Posterior cingulate gyrus (tissue), 11 donors: ENCODE measurements at places on chromosomes 5 and 9.
A peak's percentile ranks its signal among the peaks of the same experiment; 100 is the strongest.

- DNase-seq: no peak
Observed at GRCh38 chr9:29211003-29211579, 1637.8 kb upstream of the C9orf72 start.

DNA sequence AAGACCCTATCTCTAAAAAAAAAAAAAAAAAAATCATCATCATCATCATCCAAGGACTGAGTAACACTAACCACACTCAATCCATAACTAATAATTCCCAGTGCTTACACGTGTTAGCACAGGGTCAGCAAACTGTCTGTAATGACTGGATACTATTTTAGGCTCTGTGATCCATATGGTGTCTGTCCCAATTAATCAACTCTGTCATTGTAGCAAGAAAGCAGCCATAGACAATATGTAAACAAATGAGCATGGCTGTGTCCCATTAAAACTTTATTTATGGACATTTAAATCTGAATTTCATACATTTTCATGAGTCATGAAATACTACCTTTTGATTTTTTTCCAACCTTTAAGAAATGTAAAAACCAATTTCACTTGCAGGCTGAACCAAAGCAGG is 148.4 kb downstream of the SIL1 start:
- no peak for DNase-seq

- DNase-seq: no peak
Observed at GRCh38 chr5:154103233-154103632, 64.5 kb downstream of the MFAP3 start.

DNA sequence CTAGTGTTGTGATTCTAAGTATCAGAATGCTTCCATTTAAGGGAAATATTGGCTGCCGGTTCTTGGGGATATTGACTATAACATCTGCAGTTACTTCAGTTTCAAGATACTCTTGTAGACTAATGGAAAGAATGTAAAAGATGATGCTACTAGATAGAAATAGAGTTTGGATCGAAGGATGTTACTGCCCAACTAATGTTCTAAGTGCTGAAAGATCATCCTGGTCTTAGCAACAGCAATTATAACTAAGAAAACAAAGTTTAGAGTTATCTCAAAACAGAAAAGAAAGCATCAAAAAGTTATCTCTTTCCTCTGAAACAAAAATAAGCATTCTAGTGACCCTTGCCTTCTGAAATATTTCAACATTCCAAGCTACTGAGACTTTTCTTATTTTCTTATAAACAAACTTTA is 49.9 kb downstream of the ITGA1 start:
- no peak for DNase-seq

- DNase-seq: no peak
Observed at GRCh38 chr5:176565760-176566288, 16.7 kb downstream of the CDHR2 start.

DNA sequence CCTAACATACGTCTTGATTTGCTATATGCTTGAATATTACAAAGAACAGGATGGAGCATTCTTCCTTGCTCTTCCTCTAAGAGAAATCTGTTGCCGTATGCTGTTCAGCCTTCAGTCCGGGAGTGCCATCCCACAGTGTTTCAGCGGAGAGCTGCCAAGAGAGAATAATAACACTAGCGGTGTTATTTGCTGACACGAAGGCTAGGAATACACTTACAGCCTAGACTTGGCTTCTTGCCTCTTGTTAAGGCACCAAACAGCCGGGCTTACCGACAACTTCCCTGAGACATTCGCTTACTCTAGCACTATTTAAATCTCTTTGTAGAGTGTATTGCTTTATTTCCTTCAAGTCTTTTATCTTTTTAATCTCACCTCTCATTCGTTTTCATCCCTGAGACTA is 31.4 kb downstream of the KCTD16 start:
- DNase-seq: peak; percentile 78

DNA sequence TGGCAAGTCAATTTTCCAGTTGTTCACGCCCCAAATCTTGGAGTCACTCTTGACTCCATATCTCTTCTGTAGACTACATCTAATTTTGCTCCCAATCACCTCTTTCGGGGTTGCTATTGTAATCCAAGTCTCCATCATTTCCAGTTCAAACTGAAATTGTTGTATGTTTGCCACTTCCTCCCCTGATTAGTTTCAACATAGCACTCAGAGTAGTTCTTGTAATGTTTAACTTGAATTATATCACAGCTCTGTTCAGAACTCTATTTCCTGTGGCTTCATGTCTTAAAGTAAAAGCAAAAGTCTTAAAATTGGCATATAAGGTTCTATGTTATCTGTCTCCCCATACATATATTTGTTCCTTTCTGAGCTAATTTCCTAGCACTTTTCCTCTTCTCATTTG is 348.5 kb upstream of the RIOK2 start:
- DNase-seq: no peak

DNA sequence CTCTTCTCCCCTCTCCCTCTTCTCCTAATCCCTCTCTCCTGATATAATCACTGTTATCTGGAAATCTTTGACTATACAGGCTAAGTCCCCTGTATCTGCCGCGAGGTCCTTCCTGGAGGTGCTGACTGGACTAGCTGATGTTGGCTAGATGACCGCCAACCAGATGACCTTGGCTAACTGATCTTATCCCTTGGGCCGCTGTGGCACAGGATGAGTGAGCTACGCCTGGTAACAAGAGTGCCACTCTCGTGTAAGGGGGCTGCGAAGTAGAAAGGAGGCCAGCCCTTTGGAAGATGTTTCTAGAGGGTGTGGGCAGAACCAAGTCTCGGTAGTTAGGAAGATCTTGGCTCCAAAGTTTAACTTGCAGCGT is 345 bp upstream of the PRRC1 start:
- no peak for DNase-seq

DNA sequence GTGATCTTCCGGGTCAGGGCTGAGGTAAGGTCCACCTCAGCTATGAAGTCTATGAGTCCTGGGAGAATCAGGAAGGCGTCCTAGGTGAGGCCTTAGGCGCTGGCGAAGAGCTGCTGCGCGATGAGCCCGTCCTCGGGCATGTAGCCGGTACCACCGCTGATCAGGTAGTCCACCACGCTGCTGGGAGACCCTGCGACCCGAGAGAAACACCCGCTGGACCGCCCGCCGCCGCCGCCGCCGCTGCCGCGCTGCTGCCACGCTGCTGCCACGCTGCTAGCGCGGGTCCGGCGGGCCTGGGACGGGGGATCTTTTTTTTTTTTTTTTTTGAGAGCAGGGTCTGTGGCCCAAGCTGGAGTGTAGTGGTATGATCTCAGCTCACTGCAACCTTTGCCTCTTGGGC is 8.0 kb upstream of the DCAF12 start:
- no peak for DNase-seq

GRCh38 chr9:16823906-16824305 is 46.6 kb downstream of the BNC2 start:
- no peak for DNase-seq

DNA sequence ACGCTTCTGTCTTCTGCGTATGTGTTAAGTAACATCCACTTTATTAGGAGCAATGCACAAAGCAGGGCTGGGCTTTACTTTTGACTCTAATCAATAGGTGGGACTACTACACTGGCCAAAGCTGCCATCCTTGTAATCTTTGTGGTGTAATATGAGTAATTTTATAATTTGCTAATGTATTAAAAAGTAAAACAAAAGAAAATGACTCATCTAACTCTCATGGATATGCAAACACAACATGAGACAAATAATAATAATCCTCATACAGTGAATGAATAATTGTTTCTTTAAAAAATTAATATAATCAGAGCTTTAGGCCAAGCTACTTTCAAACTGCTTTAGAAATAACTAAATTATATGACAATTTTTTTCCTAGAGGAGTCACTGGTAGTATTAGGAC is 90.7 kb downstream of the NR3C1 start:
- DNase-seq: no peak

DNA sequence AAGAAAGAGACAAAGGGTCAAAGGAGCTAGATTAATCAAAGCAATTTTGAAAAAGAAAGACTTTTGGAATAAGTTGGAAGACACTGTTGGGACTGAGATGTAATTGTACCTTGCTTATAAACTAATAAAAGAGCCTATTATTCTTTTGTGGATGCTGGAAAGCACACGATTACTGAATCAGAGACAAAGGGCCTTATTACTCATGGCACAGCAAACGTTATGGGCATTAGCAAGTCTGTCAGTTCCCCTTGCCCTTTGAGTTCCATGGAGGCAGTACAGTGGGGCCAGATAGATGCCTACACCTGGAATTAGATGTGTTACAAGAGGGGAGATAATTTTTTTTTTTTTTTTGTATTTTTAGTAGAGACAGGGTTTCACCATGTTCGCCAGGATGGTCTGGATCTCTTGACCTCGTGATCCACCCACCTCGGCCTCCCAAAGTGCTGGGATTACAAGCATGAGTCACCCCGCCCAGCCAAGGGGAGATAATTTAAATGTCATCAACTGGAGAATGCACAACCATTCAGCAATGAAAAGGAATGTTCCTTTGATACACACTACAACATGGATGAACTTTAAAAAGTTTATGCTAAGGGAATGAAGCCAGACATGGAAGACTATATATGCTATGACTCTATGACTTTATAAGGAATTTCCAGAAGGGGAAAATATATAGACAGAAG is 128.9 kb downstream of the STARD4 start:
- DNase-seq: no peak

- no peak for DNase-seq
Observed at GRCh38 chr9:107281922-107282667, 984 bp upstream of the RAD23B start.

DNA sequence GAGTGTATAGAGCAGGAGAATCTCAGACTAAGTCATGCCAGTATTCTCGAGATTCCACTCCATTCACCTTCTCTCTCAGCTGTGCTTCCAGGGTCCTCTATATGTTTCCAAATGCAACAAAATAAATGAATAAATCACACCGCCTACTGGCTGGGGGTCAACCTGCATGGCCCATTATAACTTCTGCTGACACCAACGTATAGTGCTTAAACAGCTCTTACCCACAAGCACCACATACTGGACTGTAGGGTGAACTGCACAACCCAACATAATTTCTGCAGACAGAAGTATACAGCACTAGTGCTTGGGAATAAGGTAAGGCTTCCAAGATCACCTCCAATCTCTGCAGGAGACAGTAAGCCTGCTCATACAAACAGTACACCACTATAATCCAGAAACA is 33.1 kb upstream of the HTR4 start:
- DNase-seq: no peak

DNA sequence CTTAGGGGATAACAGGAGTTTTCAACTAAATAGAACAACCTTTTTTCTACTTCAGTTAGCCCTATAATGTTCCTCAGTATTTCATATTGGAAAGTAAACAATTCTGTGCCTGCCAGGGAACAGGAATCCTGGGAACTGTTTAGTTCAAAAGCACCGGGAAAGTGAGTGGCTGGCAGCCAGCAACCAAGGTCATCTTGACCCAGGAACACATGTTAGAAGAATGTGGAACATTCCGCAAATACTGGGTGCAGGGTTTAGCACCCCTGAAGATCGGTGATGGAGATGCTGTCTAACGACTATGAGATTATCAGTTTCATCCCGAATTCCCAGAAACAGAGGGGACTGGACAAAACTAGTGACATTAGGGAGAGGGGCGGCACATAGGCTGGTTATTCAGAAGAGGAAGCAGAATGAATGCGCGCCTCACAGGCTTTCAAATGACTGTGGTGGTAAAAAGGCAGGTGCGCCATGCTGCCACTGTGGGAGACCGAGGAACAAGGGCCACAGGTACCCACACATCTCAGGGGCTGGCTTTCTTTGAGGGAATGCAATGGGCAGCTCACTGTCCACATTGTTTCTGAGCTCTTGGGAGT is 51.2 kb downstream of the IPPK start:
- no peak for DNase-seq

DNA sequence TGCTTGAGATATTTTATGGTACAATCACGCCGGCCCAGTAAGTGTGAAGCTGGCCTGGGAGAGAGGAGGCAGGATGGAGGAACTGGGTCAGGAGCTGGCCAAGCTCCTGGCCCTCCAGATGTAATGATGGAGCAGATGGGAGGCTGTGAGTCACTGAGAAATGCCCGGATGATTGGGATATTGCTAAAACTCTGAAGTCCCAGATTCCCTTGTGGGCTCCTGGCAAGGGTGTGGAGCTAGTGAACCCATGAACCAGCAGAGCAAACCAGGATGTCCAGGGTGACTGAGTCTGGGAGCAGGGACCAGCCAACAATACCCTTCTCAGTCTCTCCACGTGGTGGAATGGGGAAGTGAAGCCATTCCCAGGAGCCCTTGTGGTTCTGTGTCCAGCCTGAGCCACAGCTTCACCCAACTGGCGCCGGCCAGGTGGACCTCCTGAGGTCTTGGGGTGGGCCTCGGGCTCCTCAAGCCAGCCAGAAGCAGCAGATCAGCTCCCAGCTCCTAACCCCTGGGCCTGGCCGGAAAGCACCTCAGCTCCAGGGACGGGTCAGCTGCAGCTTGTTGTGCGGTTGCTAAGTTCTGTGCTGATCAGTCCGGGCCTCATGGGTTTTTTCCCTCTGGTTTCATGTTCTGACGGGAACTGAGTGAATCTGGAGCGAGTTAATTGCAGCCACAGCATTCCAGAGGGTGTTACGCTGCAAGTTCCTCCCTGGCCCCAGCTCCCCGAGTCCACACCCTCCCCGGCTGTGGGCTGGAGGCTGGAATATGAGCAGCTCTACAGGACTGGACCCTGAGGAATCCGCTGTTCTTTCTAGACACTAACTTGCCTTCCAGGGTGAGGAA is 37.6 kb downstream of the DUSP1 start:
- DNase-seq: no peak

DNA sequence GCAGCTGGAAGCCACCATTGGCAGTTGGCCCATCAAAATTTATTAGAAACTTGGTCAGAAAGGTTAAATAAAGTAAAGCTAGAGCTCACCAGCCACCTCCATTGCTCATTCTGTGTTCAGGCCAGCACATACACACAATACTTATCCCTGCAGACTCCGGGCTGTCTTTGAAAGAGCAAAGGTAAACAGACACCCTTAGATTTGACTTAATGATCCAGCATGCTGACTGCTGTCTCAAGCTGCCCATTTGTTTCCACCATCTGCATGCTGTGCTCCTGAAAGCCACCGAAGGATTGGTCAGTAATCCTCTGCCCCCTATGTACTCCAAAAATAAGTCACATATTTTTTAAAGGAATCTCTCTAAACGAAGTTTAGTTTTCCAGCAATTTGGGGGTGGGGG is 1059.8 kb upstream of the DMAC1 start:
- no peak for DNase-seq

GRCh38 chr9:96462541-96462940 is 12.6 kb downstream of the HABP4 start:
- DNase-seq: no peak

- DNase-seq: peak; percentile 50
Observed at GRCh38 chr9:131759017-131759647, 19.3 kb upstream of the RAPGEF1 start.

DNA sequence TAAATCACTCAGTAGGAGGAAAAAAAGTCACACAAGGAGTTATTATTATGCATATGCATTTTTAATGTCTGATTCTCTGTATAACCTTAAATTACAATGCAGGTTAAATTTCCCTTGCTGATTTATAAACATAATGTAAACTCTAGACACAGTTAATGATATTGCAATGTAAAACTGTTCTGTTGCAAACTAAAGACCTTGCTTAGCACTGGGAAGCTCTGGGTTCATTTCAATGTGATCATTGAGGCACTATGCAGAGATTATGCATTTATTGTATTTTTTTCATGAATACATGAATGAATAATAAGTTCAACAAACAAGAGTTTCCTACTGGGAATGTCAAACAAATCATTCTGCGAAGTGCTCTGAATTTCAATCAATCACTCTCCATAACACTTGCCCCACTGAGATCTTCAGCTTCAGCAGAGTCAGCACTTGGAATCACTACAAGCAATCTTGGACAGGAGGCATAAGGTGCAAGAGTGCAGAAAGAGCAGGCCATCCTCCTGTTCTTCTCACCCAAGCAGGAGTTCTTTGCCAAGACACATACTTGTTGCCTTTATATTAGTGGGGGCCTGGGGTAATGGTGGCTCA is 232.1 kb downstream of the CSNK1G3 start:
- DNase-seq: no peak

- no peak for DNase-seq
Observed at GRCh38 chr9:3672399-3672798, 146.6 kb upstream of the RFX3 start.
